ENCODE measurements at places on chromosomes 5 and 9. TPM values are rescaled to one million over a fixed set of nuclear protein-coding genes. Genes with fewer than 3 reads are reported as not detected.

Gene PCDHA9
- total RNA-seq, result 22.7 TPM

Gene HSPB3
- not detected for total RNA-seq

Gene DNAI1
- 13.2 TPM for total RNA-seq

Gene PTCH1
- 60.2 TPM for total RNA-seq

Gene CER1
- 1.2 TPM for total RNA-seq

Gene HTR4
- total RNA-seq, result 0.54 TPM

Gene IFNB1
- total RNA-seq, result not detected

Gene F2RL1
- total RNA-seq, result 1.2 TPM

Gene PCDHGA7
- total RNA-seq, result 20.0 TPM

Gene CDH9
- total RNA-seq, result 16.0 TPM
